ENCODE measurements at places on chromosomes 3 and 15.

DNA sequence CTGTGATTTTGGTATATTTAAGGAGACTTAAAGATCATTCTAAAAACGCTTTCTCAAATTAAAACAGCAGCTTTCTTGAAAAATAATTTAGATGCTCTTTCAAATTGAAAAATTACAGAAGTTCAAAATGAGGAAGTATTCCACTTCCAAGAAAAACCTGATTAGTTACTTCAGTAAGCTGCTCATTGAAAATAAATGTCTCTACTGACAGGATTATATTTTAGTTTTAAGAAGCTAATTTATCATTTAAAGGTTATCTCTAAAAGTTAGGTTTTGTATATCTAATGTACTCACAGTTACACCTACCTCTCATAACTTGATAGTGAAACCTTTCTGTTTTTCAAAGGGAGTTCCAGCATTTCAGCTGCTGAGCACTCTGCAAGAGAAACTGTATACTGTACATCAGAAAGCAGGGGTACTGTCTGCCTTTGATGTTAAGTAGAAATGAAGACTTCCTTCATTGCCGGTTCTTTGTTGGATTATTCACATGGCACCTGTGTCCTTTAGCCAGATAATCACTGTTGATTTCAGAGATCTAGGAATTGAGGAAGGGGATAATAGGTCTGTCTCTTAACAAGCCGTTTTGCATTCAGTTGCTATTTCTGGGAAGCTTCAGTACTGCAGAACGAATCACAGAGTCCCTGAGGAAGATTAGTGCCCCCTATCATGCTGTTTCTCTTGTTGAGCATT, 161.6 kb downstream of the TCF12 start:
- DNase-seq, result no peak

GRCh38 chr3:156303001-156303707, 182.8 kb downstream of the KCNAB1 start:
- no peak for DNase-seq

DNA sequence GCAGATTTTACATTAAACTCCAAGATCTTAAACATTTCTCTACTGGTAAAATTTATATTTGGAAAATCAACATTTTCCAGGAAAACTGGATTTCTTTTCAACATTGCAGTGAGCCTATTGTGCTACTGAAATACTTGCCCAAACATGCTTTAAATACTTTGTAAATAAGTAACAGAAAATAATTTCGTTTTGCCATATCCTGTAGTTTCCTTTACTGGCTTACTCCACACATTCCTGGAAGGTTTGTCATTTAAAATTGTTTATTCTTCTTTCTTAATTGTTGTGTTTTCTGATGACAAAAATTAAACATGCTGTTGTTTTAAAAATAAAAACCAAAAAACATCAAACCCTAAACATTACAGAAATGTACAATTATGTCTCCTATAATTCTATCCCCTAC, 22.0 kb downstream of the ACAD11 start:
- DNase-seq, result no peak

- no peak for DNase-seq
These were observed 178.1 kb downstream of the KLHL25 start for GRCh38 chr15:85616549-85617110.

GRCh38 chr15:25342629-25343028, 96.2 kb downstream of the UBE3A start:
- DNase-seq, result no peak

GRCh38 chr3:184552863-184553262, 8.7 kb upstream of the EPHB3 start:
- DNase-seq, result no peak

DNA sequence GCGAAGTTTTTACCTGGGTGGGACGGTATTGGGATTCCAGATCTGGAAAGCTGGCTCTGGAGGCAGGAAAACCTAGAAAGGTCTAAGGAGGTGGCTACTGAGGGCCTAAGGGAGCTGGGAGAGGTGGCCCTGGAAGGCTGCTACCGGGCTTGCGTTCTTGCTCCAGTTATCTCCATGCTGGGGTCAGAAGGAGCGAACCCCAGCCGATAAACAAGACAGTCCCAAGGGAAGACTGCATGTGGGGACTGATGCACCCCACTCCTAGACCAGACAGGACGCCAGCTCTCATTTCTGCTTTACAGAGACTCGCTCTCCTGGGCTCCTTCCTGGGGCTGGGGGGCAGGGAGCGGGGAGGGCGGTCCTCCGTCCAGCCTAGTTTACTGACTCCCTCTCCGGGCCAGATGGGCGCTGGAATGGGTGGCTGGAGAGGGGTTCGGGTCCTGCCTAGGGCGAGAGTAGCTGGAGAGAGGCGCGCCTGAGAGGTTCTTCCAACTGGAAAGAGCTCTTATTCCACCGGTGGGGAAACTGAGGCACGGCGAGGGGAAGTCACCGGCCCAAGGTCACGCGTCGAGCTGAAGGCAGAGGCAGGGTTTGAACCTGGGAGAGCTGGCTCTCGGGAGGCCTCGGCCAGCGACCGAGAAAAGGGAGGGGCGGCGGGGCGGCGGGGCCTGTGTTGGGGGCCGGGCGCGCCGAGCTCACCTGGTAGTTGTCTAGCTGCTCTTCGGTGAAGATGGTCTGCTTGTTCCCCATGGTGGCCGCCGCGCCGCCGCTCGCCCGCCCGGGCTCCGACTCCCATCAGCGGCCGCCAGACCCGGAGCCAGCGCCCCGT, 565 bp downstream of the CIB2 start:
- no peak for DNase-seq

GRCh38 chr15:32060706-32061105, 30.4 kb downstream of the CHRNA7 start:
- no peak for DNase-seq

- no peak for DNase-seq
These were observed 73.5 kb upstream of the SPATA16 start for GRCh38 chr3:173214576-173214975.

- DNase-seq, result no peak
These were observed 14.7 kb upstream of the LRRFIP2 start for GRCh38 chr3:37189109-37189508.

GRCh38 chr3:68874551-68875348, 57.6 kb downstream of the TAFA4 start:
- DNase-seq, result no peak

DNA sequence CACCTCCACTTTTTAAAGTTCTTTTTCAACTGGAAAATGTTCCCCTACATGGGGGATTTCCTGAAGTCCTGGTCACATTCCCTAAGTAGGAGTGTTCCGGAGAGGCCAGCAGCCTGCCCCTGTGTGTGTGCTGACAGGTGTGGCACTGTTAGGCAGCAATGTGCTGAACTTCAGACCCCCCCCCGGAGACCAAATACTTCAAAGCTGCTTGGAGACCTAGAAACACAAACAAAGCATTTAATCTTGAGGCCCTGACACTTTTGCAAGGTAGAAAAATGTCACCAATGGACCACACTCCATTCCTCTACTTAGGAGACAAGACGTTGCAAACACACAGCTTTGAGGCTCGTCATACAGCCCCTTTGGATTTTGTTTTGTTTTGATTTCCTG, 259.6 kb upstream of the CTNNB1 start:
- no peak for DNase-seq

- no peak for DNase-seq
These were observed 21.5 kb downstream of the CFAP161 start for GRCh38 chr15:81155375-81156218.

GRCh38 chr15:67753891-67754290, 71.4 kb upstream of the SKOR1 start:
- DNase-seq, result no peak

GRCh38 chr3:50616770-50617095, 218 bp upstream of the MAPKAPK3 start:
- DNase-seq, result peak; percentile 93

DNA sequence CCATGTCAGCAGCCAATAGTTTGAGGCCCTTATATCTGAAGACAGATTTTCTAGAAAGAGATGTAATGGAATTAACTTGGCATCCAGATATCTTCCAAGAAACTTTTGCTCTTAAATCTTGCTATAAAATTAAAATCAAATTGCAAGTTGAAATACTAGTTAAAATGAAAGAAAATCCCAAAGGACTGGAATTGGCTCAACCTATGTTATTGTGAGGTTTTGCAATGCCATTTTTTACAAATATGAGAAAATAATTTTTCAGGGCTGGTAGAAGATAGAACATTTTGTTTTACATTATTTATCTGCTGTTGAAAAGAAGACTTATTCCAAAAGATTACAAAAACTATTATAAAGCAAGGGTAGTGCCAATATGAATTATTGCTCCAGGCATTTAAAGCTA, 92.2 kb upstream of the AGTR1 start:
- no peak for DNase-seq

DNA sequence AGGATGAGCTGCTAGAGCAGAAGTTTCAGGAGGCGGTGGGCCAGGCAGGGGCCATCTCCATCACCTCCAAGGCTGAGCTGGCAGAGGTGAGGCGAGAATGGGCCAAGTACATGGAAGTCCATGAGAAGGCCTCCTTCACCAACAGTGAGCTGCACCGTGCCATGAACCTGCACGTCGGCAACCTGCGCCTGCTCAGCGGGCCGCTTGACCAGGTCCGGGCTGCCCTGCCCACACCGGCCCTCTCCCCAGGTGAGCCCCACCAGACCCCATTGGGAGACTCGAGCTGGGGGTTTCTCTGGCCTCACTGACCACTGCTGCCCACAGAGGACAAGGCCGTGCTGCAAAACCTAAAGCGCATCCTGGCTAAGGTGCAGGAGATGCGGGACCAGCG, 28.0 kb downstream of the PTPN23 start:
- no peak for DNase-seq

- no peak for DNase-seq
These were observed 3.5 kb upstream of the FYTTD1 start for GRCh38 chr3:197746209-197746608.

DNA sequence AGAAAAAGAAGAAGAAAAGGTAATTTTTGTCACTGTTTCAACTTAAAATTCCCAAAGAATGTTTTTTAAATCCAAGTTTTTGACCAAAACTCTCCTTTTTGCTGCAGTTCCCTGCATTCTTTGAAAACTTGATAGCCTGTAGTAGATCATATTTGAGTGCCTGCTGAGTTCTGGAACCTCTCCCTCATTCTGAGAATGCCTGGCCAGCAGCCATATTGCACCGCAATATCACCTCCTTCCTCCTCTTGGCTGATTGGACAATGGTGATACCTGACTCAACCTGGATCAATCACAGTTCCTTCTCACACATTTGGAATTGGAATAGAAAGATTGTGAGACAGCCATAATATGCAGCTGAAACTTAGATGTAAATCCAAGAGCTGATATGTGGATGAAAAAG, 97.6 kb upstream of the GAP43 start:
- no peak for DNase-seq

DNA sequence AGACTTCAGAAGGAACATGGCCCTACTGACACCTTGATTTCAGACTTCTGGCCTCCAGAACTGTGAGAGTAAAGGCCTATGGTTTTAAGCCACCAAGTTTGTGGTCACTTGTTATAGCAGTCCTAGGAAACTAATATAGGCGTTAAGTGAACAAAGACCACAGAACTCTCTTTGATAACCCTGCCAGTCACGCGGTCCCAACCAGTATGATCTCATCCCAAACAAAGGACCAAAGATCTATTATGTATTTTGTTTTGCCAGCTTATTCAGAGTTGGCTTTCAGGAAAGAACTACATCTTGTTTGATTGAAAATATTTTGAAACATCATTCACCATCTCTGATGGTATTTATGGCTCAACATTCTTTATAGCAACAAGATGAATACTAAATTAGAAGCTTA, 294.4 kb upstream of the SLCO3A1 start:
- no peak for DNase-seq

- no peak for DNase-seq
These were observed 173.2 kb downstream of the TCF12 start for GRCh38 chr15:57091636-57092035.

GRCh38 chr15:60137711-60138396, 133.7 kb downstream of the FOXB1 start:
- DNase-seq, result no peak

GRCh38 chr3:71360180-71360579, 223.3 kb downstream of the FOXP1 start:
- no peak for DNase-seq

- DNase-seq, result no peak
These were observed 81.8 kb downstream of the MYH15 start for GRCh38 chr3:108428586-108428985.

- no peak for DNase-seq
These were observed 394.6 kb upstream of the AZI2 start for GRCh38 chr3:28743271-28743670.

DNA sequence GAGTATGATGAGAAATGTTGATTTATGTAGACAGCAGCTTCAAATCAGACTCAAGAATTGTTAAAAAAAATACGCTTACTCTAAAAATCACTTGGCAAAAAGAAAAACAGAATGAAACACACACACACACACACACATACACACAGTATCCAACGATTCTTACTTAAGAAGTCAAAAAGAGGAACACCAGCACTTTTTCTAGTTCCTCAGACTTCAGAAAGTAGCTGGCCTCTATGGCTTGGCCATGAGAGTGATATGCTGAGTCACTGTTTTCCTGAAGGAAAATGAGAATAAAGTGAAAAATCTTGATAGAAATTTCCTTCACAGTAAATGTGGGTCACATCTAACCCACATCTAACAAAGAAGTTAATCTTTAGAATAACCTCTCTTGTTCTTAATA, 22.1 kb downstream of the CNTN3 start:
- DNase-seq, result no peak

GRCh38 chr3:133236901-133237300, 163.0 kb upstream of the BFSP2 start:
- no peak for DNase-seq

DNA sequence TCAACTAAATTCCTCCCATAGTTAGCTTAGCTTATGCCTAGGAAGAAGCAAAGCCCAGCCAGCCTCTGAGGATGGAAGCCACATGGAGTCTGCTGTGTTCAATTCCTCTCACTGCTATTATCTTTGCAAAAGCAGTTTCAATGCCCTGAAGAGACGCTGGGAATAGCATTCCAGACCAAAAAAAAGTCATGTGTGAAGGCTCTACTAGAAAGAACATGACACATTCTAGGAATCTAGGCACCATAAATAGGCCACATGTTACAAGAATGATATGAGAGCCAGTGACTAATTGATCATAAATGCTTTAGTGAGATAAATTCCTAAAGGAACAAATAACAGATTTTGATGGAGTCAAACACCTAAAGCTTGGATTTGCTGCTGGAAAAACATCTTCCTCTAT, 800.8 kb downstream of the TUSC7 start:
- DNase-seq, result no peak

DNA sequence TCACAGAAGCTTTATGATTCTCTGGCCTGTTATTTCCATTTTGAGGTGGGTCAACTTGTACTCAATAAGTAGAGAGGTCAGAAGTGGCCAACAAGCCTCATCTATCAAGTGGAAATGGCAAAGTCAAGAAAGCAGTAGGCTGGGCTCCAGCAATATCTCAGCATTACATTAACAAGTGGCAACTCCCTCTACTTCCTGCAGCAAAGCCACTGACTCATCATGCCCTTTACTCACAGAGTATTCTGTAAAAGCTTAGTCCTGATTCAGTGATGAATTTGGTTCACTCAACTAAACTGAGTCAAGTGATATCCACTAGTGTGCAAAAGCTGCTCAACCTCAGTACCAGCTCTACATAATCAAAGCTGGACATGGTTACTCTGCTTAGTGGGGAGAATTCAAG, 954.6 kb downstream of the EPHA3 start:
- DNase-seq, result no peak

Data from activated CD8-positive, alpha-beta memory T cell treated with anti-CD3 and anti-CD28 coated beads for 48 hours (primary cell).